ENCODE measurements at places on chromosomes 16 and 17.

DNA sequence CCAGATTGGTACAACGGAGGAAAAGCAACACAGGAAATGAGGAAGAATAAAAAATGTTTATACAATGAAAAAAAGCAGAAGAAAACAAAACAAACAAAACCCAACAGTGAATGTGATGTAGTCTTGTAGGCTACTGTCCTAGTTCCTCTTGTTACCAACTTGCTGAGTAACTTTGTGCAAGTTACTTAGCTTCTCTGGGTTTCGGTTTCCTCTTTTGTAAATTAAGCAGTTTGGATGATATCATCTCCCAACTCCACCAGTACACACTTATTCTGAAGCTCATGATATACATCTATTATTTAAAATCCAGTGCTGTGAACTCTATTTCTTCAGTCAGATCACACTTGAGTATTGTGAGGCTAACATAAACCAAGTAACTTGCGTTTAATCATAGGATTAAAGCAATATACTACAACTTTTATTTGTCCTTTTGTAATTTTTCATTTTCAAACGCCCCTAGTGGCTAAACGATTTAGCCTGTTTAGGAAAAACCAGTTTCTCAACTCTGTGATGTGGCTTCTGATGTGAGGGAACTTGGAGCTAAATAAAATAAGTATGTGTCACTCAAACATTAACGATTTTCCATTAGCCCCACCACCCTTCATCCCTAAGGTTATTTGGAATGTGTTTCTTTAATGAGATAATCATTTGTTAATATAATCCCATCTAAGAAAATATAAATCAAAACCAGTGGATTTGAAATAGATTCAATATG is 1.4 kb upstream of the UNK start:
- DNase-seq = no peak
- peaks cover 3% of the 10 kb centered on the region for H3K27me3 ChIP-seq
- peaks cover 11% of the 10 kb centered on the region for H3K36me3 ChIP-seq
- peak overlapping the region; percentile 100 for H3K27ac ChIP-seq
- peak overlapping the region; percentile 90 for H3K4me3 ChIP-seq
- peaks cover 50% of the 10 kb centered on the region for H3K4me1 ChIP-seq

DNA sequence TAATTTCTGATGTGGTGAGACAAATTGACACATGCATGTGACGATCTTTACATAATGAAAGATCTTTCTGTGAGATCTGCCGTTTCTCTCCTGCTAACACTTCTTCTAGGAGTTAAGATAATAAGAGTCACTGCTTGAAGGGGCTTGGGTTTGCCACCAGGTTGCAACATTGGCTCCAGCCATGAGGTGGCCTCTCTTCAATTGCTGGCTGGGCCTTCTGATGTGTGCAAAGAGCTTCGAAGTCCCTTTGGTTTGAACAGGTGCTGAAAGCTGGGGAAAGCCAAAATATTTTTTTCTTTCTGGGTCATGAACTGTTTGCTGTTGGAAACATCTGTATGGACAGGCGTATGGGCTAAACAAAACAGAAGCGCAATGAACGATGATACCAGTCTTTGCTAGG is 204.1 kb upstream of the SALL1 start:
- no peaks in the 10 kb centered on the region for H3K36me3 ChIP-seq
- no peak overlapping the region for H3K27ac ChIP-seq
- H3K27me3 ChIP-seq = no peaks in the 10 kb centered on the region
- no peak overlapping the region for H3K4me3 ChIP-seq
- H3K4me1 ChIP-seq = no peaks in the 10 kb centered on the region

- H3K27ac ChIP-seq = no peak overlapping the region
- H3K36me3 ChIP-seq = no peaks in the 10 kb centered on the region
- H3K27me3 ChIP-seq = no peaks in the 10 kb centered on the region
- H3K4me3 ChIP-seq = no peak overlapping the region
These were observed 9.0 kb downstream of the MOSMO start for GRCh38 chr16:22016927-22017326.

GRCh38 chr16:79593754-79594153 is 6.8 kb downstream of the MAF start:
- H3K27me3 ChIP-seq = peaks cover 29% of the 10 kb centered on the region
- no peak overlapping the region for H3K4me3 ChIP-seq
- DNase-seq = no peak
- peaks cover 17% of the 10 kb centered on the region for H3K4me1 ChIP-seq

GRCh38 chr17:60563743-60564142 is 36.2 kb upstream of the PPM1D start:
- H3K4me1 ChIP-seq = no peaks in the 10 kb centered on the region
- H3K36me3 ChIP-seq = peaks cover 1% of the 10 kb centered on the region
- no peak for DNase-seq
- no peaks in the 10 kb centered on the region for H3K27me3 ChIP-seq
- H3K27ac ChIP-seq = no peak overlapping the region
- no peak overlapping the region for H3K4me3 ChIP-seq

GRCh38 chr16:50862818-50863643 is 121.1 kb downstream of the CYLD start:
- H3K36me3 ChIP-seq = no peaks in the 10 kb centered on the region
- no peaks in the 10 kb centered on the region for H3K4me1 ChIP-seq
- no peak overlapping the region for H3K27ac ChIP-seq
- no peak for DNase-seq
- H3K4me3 ChIP-seq = no peak overlapping the region

DNA sequence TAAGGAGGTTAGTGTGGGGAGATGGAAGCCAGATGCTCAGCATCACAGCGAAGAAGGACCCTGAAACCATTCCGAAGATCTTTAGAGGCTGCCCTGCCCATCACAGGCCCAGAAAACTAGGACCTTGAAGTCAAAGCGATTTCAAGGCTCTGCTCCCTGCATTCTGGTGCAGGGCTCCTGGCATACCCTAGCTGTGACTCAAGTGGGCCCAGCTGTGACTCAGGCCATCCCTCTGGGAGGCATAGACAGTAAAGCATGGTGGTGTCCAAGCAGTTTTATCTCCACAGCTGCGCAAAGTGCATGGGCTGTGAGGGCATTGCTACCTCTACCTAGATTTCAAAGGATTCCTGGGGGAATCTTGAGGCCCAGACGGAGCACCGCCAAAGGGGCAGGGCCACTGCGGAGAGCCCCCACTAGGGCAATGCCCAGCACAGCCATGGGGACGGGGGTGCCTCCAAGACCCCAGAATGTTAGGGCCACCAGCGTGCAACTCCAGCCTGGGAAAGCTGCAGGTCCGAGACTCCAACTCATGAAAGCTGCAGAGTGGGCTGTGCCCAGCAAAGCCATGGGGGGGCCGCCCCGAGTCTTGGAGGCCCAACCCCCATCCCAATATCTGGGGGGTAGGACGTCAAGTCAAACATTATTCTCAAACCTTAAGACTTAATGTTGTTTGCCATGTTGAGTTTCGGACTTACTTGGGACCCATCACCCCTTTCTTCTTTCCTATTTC is 11.7 kb upstream of the ZNF594 start:
- peaks cover 3% of the 10 kb centered on the region for H3K36me3 ChIP-seq
- DNase-seq = no peak
- no peak overlapping the region for H3K4me3 ChIP-seq
- peaks cover 7% of the 10 kb centered on the region for H3K4me1 ChIP-seq
- H3K27me3 ChIP-seq = no peaks in the 10 kb centered on the region
- no peak overlapping the region for H3K27ac ChIP-seq

DNA sequence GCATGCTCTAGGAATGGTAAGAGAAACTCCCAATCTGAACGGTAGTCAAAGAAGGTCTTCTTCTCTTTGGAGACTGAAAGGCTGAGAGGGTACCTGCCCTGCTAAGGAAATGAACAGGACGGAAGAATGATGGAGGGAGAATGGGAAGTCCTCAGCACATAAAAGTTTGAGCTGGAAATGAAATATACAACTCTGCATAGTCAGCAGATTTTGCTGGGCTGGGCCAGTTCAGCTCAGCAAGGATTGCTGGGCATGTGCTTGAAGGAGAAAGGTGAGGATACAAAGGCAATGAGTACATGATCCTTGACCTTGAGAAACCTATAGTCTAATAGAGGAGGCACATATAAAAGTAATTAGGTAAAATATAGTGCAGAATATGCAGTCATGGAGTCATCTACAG is 669.3 kb downstream of the MAF start:
- DNase-seq = no peak
- H3K4me3 ChIP-seq = no peak overlapping the region
- no peaks in the 10 kb centered on the region for H3K36me3 ChIP-seq
- H3K27me3 ChIP-seq = no peaks in the 10 kb centered on the region
- H3K4me1 ChIP-seq = no peaks in the 10 kb centered on the region
- H3K27ac ChIP-seq = no peak overlapping the region

- H3K27ac ChIP-seq = no peak within 1 kb of the TSS
- H3K36me3 ChIP-seq = no peaks in the 10 kb centered on the region
- DNase-seq = no peak
These were observed at the start of gene SCNN1B for GRCh38 chr16:23302045-23302956. TSS of gene SCNN1B (plus strand) at chr16:23302302. CDS start at chr16:23348600, 46,298 bp downstream.

DNA sequence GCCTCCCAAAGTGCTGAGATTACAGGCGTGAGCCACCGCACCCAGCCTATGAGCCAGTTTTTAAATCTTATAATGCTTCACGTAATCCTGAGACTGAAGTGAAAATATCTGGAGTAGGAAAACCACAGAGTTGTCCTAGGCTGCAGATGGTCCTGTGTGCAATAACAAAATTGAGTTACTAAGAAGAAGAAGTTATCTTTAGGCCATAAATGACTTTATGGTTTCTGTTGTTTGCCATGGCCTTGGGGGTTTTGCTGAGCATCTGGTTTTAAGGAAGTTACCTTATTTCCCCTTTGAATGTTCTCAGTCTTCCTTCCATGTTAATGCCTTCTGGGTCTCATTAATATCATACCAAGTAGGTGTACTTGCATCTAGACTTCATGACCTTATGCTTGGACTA is 16.5 kb downstream of the NMT1 start:
- DNase-seq = no peak
- no peak overlapping the region for H3K27ac ChIP-seq
- peaks cover 26% of the 10 kb centered on the region for H3K36me3 ChIP-seq
- no peak overlapping the region for H3K4me3 ChIP-seq
- peaks cover 23% of the 10 kb centered on the region for H3K4me1 ChIP-seq

DNA sequence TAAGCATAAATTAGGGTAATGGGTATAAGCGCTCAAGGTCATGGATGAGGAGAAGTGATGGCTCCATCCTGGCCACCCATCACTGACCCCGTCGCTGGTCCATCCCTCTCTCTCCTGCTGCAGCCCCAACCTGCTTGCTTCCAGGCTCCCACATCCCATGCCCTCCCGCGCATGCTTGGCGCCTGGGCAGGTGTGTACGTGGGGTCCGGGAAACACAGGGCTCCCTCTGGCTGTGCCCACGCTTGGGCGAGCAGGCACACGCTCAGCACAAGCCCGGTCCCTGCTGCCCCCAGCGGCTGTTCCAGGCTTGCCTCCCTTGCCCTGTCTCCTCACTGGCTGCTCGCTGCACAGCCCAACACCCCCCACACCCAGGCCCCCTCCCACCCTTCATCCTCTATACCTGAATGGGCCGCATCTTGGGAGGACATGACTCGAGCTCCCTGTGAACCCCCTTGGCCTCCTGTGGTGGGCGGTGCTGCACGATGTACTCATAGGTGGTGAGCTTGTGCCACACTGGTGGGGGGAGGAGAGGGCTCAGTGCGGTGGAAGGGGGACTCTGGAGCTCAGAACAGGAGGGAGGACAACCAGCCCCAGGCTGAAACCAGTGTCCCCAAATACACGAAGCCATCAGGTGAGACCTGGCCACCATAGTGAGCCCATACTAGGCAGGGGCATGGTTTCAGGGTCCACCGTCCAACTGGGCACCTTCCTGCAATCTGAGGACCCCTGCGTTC is 4.7 kb upstream of the TPPP3 start:
- peaks cover 7% of the 10 kb centered on the region for H3K4me1 ChIP-seq
- no peak for DNase-seq
- H3K27ac ChIP-seq = no peak overlapping the region
- H3K36me3 ChIP-seq = no peaks in the 10 kb centered on the region
- peaks cover 20% of the 10 kb centered on the region for H3K27me3 ChIP-seq

DNA sequence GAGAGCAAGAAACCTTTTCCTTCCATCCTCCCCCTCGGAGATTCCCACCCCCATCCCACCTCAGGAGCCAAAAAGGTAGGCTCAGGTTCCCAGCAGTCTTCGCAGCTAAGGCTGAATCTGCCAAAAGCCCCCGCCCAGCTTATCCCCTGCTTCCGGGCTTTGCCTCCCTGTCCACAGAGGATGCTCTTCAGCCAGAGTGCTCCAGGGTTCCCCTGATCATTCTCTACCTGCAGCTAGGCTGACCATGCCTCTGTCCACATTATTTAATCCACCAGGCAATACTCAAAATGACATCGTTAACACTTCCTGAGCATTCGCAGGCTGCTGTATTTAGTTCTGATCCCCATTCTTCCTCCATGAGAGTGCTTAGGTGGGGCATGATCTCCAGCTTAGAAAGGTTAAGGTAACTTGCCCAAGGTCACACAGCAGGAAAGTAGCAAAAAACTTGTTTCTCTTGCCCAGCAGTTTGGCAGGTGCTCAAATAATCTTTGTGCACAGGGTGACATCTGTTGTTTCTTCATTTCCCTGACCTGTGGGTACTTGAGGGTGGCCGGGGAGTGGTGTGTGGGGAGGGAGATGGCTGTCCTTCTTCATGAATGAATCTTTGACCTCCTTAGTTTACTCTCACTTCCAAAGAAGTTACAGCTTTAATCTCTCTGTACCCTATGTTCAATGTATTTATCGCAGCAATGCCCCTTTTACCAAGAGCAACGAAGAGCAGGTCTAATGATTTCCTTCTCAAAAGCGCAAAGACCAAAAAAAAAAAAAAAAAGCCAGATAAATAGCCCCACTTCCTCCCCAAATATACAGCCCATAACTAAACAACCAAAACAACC is 848 bp upstream of the TBKBP1 start:
- H3K4me3 ChIP-seq = peak overlapping the region; percentile 87
- peak overlapping the region; percentile 88 for H3K27ac ChIP-seq
- peaks cover 16% of the 10 kb centered on the region for H3K36me3 ChIP-seq
- peaks cover 58% of the 10 kb centered on the region for H3K4me1 ChIP-seq

- H3K4me1 ChIP-seq = peaks cover 56% of the 10 kb centered on the region
- H3K4me3 ChIP-seq = peak overlapping the region; percentile 94
- H3K36me3 ChIP-seq = peaks cover 26% of the 10 kb centered on the region
- peak overlapping the region; percentile 92 for H3K27ac ChIP-seq
These were observed 547 bp downstream of the VMP1 start for GRCh38 chr17:59707971-59708430.

GRCh38 chr16:7443648-7444365 is 111.2 kb downstream of the RBFOX1 start:
- DNase-seq = no peak
- no peaks in the 10 kb centered on the region for H3K36me3 ChIP-seq
- H3K4me1 ChIP-seq = no peaks in the 10 kb centered on the region
- H3K27ac ChIP-seq = no peak overlapping the region
- H3K4me3 ChIP-seq = no peak overlapping the region

GRCh38 chr17:72376526-72377345 is 255.9 kb downstream of the SOX9 start:
- H3K36me3 ChIP-seq = no peaks in the 10 kb centered on the region
- DNase-seq = no peak
- no peak overlapping the region for H3K4me3 ChIP-seq
- H3K27ac ChIP-seq = no peak overlapping the region
- no peaks in the 10 kb centered on the region for H3K4me1 ChIP-seq

- no peak overlapping the region for H3K27ac ChIP-seq
- H3K27me3 ChIP-seq = no peaks in the 10 kb centered on the region
- no peak overlapping the region for H3K4me3 ChIP-seq
- no peak for DNase-seq
- H3K36me3 ChIP-seq = no peaks in the 10 kb centered on the region
These were observed 718 bp upstream of the RPH3AL start for GRCh38 chr17:353213-353837.

GRCh38 chr17:13597723-13598347 is 3.9 kb downstream of the HS3ST3A1 start:
- peaks cover 34% of the 10 kb centered on the region for H3K27me3 ChIP-seq
- no peak overlapping the region for H3K4me3 ChIP-seq
- DNase-seq = peak; percentile 56
- H3K4me1 ChIP-seq = peaks cover 7% of the 10 kb centered on the region
- no peaks in the 10 kb centered on the region for H3K36me3 ChIP-seq

Data from activated naive CD4-positive, alpha-beta T cell treated with anti-CD3 and anti-CD28 coated beads for 36 hours (primary cell).